ENCODE measurements at places on chromosomes 6 and 20.

- DNase-seq: no peak
Observed at GRCh38 chr6:18241208-18242038, 22.9 kb downstream of the DEK start.

- DNase-seq: no peak
Observed at GRCh38 chr20:58102261-58102660, 126.2 kb downstream of the ANKRD60 start.

DNA sequence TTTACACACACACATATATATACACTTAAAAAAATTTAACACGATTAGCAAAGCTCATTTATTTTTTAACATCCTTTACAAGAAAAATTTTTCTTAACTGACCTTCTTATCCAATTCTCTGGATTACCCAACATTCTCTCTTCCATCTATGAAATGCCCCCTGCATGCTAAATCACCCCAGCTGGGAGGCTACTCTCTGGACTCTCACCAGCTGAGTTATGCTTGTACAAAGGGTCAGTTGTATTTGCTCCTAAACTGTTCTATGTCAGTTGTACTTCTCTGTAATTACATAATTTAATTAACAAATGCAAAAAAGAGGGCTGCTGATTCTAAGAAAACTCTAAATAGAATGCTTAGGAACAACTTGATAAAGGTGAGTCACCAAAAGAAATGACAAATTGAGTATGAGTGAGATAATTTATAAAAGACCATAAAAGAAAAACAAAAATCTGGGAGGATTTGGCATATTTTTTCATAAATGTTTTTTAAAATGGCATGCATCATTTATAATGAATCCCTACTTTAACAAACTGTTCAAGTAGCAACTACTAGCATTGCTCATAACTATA is 120.5 kb downstream of the KIF13A start:
- no peak for DNase-seq

DNA sequence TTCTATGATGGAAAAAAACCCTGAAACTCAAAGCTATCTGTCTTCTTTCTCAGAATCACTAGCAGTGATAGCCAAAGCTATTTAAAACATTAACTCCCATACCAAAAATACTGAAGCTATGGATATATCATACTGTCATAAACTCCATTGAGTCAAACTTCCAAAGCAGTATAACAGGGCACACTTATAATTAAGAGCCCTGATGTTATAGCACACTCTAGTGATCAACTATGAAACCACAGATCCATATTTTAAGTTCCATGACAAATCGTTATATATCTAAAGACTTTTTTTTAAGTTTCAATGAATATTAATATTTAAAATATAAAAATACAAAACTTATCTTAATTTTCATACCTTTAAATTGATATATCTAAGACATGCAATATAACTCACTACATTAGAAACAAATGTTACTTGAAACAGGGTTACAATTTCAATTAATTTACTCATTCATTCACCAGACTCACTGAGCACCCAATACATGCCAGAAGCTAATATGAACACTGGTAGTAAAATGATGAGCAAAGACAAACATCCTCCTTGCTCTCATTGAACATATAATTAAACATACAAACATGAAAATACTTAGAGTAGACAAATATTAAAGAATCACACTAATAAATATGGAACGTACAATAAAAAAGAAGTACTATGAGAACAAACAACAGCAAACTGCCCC is 69.3 kb downstream of the IBTK start:
- no peak for DNase-seq

DNA sequence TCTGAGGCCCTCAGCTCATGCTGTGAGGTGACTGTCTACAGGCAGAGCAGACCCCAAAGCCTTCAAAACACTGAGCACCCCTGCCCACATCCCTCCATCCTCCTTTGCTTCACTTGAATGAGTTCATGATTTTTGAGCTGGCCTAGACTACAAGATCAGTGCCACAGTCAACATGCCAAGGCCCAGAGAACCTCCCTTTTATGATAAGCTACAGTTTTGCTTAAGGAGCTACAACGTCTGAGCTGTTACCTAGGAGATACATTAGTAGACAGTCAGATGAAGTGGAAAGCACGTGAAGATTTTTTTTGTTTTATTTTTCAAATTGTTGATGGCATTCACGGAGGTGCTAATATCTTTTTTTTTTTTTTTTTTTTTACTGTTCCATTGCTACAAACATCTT is 139.0 kb downstream of the SOBP start:
- no peak for DNase-seq

DNA sequence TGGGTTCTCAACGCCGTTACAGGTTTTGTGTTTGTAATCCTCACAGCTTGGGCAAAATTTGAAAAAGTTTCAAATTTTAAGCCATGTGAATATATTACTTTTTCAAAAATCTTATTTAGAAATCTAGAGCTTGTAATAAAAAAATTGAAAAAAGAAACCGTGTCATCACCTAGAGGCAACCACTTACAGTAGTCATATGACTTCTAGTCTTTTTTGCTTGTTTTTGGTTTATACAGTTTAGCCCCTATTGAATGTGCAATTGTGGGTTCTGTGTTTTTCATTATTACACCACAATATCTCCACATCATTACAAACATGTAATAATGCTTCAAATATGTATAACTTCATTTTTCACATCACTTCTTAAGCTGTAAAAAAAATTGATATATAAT is 888 bp downstream of the DYNLRB1 start:
- no peak for DNase-seq

- no peak for DNase-seq
Observed at GRCh38 chr6:5398530-5398929, 137.2 kb downstream of the FARS2 start.

DNA sequence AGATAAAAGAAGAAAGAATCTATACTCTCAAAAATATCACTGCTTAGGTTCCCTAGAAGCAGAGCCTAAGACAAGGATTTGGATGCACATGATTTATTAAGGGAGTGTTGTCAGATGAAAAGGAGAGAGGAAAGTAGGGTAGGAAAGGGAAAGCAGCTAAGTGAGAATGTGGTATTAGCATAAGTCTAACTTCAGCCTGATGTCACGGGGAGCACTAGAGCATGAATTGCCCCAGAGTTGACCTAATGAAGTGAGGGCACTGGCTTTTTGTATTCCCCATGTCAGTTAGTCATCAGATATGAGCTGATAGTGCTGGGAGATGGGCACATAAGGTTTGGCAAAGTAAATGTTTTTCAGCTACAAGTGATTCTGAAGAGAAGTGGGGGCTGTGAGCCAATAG is 129.0 kb upstream of the THEMIS start:
- no peak for DNase-seq

GRCh38 chr6:75183099-75183541 is 22.7 kb downstream of the COL12A1 start:
- no peak for DNase-seq

DNA sequence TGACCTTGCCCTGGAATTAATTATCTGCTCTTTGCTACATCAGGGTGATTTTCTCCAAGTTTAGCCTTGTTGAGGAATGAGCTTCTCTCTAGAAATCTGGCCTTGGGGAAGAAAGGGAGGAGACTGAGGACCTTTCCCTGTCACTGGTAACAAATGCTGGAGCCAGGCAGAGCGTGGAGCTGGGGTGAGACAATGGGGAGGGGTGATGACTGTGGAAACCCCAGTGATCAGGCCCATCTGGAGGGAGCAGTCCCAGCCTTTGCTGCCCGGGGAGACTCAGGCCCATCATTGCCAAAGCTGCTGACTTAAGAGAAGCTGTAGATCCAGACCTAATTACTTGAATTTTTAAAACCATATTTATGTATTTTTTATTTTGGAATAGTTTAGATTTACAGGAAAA is 31.3 kb downstream of the BCAS4 start:
- no peak for DNase-seq

DNA sequence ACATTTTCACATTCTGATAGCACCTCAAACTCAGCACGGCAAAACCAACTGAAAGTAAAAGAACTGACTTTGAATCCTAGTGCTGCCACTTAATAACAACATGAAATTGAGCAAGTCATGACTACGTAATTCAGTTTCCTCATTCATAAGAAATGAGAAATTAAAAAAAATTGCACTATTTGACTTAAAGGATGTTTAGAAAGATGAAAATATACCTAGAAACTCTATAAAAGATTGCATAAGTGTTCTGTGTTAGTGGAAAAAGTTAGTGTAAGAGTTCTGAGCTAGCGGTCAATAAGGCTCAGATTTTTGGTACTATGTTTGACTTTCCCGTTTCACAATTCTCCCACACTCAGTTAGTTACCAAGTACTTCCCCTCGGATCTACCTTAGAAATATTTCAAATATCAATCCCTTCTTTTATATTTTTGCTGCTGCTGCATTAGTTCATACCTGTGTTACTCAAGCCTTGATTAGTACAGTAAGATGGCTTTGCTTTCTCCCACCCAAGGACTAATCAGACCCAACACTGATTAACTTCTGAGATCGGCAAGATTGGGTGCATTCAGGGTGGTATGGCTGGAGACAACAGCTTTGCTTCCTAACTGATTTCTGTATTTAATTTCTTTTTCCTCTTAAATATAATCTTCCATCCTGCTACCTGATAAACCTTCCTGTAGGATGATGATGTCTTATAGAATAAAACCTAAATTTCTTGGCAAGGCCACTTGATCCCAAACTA is 25.9 kb downstream of the ECHDC1 start:
- no peak for DNase-seq

DNA sequence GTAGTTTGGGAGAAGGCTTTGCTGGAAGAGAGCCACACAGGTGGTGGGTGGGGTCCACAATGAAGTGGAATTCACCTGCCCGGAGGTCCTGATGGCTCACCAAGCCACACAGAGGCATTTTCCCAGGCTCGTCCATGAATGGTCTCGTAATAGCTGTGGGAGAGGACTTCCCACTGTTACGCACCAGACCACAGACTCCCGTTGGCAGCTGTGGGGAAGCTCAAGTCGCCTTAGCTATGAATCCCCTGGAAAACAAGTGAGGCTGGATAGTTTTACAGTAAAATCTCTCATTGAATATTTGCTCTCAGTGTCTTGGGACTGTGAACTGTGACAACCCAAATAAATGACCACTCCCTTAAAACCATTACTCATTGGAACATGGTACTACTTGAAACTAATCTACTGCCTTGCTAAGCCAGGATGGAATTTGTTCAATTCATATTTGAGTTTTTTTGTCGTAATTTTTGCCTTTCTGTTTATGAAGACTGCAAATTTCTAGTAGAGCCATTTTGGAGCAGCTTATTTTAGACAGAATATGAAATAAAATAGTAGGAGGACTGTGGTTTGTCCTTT is 79.4 kb downstream of the JAG1 start:
- DNase-seq: no peak

DNA sequence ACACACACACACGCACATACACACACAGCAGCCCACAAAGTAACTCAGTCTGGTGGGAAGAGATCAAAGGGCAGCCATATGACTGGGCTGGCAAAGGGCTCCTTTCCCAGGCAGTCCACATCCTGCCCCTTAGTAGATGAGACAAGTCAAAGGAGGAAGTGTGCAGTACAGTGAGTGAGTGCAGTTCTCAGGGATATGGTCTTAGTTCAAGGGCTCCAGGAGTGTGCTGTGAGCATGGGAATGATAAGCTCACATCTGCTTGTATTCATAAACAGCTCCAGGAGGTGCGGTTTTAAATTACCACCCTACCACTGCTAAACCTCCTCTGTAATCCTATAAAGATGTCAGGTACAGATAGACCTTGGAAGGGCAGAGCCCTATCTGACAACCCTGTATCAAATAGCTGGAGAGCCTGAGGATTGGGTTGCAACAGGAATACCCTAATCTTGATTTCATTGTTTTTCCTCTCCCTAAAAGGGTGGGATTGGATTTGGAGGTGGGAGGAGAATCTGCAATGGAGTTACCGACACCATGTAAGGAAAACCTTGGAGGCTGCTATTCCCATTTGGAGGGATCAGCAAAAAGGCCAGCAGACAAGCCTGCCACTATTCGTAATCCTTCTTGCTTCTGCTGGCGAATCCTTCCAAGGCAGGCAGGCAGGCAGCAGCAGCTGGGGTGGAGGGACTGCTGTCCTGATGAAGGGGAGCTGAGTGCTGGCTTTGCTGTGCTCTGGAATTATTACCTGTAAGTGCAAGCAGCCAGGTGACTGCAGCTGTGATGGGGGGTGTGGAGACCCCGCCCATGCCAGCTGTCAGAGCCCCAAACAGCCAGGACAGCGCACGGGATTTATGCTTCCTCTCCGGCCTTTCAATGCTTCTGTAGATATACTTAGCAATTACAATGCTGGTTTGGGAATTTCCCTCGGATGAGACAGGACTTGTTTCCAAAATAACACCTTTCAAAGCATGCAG is 342.7 kb downstream of the PRL start:
- no peak for DNase-seq

DNA sequence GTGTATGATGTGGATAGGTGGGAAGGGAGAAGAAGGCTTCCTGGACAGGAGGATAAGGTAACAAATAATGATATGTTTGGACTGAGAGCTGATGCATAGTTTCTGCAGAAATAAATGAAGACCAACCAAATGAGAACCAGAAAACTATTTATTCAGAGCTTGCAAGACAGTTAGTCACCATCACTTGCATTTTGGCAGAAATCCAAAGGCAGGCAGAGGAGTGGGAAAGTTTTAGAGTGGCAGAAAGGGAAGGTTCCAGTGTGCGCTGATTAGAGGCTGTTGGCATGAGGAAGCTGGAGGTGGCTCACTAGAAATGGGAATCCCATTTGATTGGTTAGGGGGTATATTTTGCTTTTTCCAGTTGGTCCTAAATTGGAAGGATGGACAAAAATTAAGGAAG is 13.0 kb upstream of the F13A1 start:
- no peak for DNase-seq

DNA sequence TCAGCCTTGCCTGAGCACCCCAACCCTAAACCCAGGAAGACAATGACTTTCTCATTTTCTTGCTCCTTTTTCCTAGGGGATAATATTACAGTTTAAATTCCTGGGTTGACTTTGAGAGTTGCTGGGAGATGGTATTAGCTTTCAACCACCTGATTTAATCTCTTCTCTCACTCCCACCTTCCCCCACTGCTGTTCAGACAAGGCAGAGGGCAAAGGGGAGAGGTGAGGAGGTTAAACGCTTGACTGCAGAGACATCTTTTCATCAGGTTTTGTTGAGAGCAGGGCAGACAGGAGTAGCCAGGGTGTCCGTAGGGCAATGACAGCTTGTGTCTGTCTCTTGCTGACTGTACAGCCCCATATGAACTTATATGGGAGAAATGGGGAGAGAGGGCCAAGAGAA is 811.2 kb downstream of the MAFB start:
- DNase-seq: no peak

DNA sequence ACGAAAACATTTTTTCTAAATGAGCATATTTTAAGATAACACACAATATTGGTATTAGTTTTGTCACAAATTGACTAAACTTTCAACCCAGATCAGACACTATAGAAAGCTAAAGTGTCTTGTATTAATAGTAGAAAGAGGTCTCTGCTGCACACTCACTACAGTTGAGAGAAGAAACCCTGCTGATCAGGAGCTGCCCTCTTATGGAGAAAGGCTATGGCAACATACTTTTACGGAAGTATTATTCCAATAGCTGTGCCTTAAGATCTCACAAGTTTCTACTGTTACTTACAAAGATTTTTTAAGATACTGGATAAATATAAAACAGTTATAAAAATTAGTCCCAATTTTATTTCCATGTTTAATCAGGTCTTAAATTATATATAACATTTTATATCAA is 155.7 kb downstream of the RIMS1 start:
- DNase-seq: no peak

Measured in hypothalamus (tissue), 51 donors.